ENCODE measurements at places on chromosomes 7 and 10. TPM values are rescaled to one million over a fixed set of nuclear protein-coding genes. Genes with fewer than 3 reads are reported as not detected.

The PLXNA4 gene
- polyA plus RNA-seq = 0.19 TPM

The HOXA1 gene
- 0.05 TPM for polyA plus RNA-seq

The MGAM2 gene
- 1.3 TPM for polyA plus RNA-seq

The FEZF1 gene
- not detected for polyA plus RNA-seq

The MYOF gene
- polyA plus RNA-seq = 5.6 TPM

The PRRT4 gene
- 0.61 TPM for polyA plus RNA-seq

The FAM180A gene
- polyA plus RNA-seq = 0.11 TPM

The FFAR4 gene
- polyA plus RNA-seq = 0.57 TPM

The JMJD1C gene
- polyA plus RNA-seq = 39.9 TPM

The NPC1L1 gene
- polyA plus RNA-seq = 3.4 TPM

The MLXIPL gene
- polyA plus RNA-seq = 146 TPM

The TLX1 gene
- polyA plus RNA-seq = 0.11 TPM

The WEE2 gene
- 0.02 TPM for polyA plus RNA-seq

The ERVW-1 gene
- polyA plus RNA-seq = not detected
